ENCODE measurements at places on chromosomes 4 and X. TPM values are rescaled to one million over a fixed set of nuclear protein-coding genes. Genes with fewer than 3 reads are reported as not detected.
A peak's percentile ranks its signal among the peaks of the same experiment; 100 is the strongest.

DNA sequence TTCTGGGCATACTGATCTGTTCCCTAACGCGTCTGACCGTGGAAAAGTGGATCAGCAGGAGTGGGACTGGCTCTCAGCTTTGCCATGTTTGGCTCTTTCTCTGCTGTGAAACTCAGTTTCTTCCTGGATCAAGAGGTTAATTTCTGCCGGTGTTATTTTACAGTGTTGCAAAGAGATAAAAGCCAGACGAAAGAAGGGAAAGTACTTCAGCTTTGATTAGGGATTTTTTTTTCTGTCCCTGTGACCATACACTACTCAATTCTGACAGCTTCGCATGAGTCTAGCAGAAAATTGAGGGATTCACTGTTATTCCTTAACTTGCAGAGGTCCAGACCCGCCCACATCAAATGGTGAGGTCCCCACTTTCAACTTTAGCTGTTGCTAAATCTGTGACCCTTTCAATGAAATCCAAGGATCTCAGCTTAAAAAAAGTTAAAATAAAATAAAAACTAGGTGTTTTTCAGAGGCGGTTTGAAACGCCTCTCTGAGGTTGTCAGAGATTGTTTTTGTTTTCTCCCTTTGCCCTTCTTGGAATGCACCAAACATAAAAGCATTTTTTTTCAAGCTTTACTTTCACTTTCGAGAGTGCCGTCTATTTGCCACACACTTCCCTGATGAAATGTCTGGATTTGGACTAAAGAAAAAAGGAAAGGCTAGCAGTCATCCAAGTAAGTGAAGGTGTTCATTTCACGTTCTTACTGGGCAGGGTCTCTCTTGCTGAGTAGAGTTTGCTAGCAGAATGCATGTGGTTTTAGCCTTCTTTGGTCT, at the start of gene TLR3:
Gene TLR3 (plus strand): TSS at position 576 of the 768 bp plus-strand sequence. CDS start 7,464 bp downstream, outside the sequence.
- no peak for DNase-seq

- DNase-seq, result no peak
Observed at GRCh38 chr4:26287756-26288155, 33.1 kb upstream of the RBPJ start.

DNA sequence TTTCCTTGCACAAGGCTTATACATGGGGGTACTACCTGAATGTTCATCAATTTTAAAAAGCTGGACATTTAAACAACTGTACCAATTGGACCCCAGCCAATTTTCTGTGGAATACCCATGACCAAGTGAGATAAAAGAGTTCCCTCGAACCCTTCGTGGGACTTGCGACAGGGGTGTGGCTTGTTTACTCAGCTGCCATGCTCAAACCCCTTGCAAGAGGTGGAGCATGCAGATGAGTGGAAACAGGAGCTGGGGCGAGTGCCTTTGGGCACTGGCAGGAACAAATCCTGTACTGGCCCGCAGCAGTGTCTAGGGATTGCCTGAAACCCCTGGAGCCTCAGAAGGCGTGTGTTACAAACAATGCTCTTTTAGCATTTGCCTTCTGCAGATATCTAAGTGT, 144.2 kb downstream of the PDHA2 start:
- DNase-seq, result no peak

DNA sequence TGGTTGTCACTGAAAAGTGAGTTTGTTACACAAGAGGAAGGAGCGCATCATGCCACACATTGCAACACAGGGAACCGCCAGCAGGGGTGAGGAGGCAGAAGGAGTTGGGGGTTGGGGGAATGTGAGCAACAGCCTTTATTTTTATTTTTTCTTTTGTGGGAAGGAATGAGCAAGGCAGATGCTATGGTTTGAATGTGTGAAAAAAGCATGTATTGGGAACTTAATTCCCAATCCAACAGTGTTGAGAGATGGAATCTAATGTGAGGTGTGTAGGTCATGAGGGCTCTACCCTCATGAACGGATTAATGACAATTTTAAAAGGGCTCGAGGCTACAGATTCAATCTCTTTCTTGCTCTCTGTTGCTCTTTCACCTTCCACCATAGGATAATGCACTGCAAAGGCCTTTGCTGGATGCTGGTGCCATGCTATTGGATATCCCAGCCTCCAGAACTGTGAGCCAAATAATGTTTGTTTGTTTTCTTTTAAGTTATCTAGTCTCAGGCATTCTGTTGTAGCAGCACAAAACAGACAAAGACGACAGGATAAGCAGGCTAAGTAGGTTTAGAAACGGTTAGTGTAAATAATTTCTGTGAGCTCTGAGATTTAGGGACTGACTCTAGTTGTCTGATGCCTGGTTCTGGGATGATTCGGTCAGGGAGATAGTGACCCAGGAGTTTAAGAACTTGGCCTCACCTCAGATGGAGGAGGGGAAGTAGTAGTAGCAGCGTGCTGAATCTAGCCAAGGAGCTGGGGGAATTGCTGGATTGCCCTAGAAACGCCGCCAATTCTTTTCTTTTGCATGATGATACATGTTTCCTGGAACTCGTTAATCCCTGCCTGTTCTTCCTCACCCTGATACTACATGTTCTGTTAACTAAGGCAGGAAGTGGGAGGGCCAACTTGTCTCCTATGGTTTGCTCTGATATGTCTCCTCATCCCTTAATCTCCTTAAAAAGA, 156.6 kb upstream of the CTSO start:
- DNase-seq, result no peak

GRCh38 chr4:2617955-2618354, 81.5 kb downstream of the FAM193A start:
- DNase-seq, result no peak

- DNase-seq, result no peak
Observed at GRCh38 chrX:46704767-46705386, 54.0 kb downstream of the SLC9A7 start.

- peak; percentile 71 for DNase-seq
Observed at GRCh38 chr4:25085671-25086070, 54.9 kb upstream of the LGI2 start.

GRCh38 chr4:127203562-127204200, 429.1 kb upstream of the INTU start:
- DNase-seq, result no peak

GRCh38 chr4:55184600-55185523, 59.5 kb upstream of the KDR start:
- DNase-seq, result no peak

DNA sequence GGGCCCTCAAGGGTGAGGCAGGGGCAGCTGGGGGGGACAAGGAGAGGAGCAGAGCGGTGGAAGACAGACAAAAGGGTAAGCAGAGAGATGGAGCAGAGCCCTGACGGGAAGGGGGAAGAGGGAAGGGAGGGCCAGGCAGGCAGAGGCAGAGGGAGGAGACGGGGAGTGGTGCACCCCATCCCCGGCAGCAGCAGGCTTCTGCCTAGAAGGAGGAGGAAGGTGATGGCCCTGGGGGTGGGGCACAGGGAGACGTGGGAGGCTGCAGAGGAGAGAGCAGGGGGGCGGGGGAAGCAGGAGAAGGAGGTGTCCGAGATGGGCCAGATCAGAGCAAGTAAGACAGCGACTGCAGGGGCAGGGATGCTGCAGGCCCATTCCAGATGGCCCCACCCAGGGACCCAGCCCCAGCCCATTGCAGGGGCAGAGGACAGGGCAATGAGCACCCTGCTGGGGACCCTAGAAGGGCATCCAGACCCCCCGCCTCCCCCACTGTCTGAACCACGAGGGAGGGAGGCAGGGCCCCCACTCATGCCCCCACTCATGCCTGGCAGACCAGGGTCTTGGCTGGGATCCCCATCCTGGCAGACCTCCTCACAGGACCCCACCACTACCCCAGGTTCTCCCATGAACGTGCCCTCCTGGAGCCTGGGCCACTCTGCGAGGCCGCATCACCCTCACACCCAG, 2.7 kb downstream of the L1CAM start:
- no peak for DNase-seq

GPR173 gene
- 7.1 TPM for total RNA-seq

AMBN gene
- not detected for total RNA-seq

TLR6 gene
- 12.8 TPM for total RNA-seq

DUX4 gene
- total RNA-seq, result not detected

PNMA5 gene
- total RNA-seq, result not detected
